ENCODE measurements at places on chromosomes 6 and 20.

GRCh38 chr20:14521016-14521415 is 183.6 kb upstream of the FLRT3 start:
- DNase-seq, result no peak

- DNase-seq, result peak; percentile 76
Measured at GRCh38 chr20:44810391-44811149, at the start of gene RIMS4. Gene RIMS4 (minus strand): TSS chr20:44810546. CDS start chr20:44810271, 275 bp downstream.

- no peak for DNase-seq
Measured at GRCh38 chr20:47985092-47985850, 200.0 kb upstream of the SULF2 start.

GRCh38 chr6:81818901-81819361 is 66.5 kb upstream of the TENT5A start:
- DNase-seq, result no peak

- DNase-seq, result no peak
Measured at GRCh38 chr6:4942673-4943009, 61.2 kb downstream of the RPP40 start.

DNA sequence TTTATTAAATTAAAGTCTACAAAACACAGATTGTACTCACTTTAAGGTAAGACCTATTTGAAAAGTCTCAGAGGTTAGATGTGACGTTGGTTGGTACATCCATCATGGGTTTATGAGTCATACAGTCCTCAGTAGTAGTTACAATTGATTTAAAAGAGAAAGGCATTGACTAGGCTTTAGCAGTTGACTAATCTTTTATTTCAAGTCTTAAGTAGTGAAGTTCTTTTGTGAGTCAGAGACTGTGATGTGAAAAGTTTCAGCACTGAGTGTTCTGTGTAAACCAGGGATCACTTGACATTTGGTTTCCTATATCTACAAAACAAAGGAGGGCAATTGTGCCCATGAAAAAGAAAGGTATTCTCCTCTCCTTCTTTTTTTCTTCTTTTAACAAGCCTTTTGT is 221.3 kb downstream of the GRIK2 start:
- no peak for DNase-seq

- DNase-seq, result no peak
Measured at GRCh38 chr20:42401613-42402012, 783.4 kb upstream of the CHD6 start.

- DNase-seq, result no peak
Measured at GRCh38 chr20:17647391-17648314, 34.4 kb downstream of the RRBP1 start.

GRCh38 chr6:132199343-132199742 is 201.9 kb downstream of the MOXD1 start:
- DNase-seq, result no peak

- no peak for DNase-seq
Measured at GRCh38 chr6:156791320-156791850, 14.2 kb downstream of the ARID1B start.

GRCh38 chr20:39025883-39026282 is 63.7 kb downstream of the DHX35 start:
- no peak for DNase-seq

DNA sequence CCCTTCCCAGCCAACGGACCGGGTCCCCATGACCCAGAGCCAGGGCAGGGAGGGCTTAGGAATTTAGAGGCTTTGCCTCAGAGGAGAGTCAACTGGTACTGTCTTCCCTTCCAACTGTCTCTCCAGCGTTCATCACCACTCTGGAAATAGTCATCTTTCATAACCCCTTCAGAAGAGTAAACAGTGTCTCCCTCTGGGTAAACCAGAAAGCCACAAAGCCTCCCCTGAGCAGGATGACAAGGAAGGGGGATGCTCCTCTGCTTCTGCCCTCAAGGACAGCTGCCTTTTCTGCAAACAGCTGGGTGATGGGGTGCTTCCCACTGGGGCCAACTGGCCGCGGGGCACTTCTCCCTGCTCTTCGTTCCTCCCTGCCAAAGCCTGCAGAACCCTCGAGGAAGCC is 90.1 kb downstream of the PSMG4 start:
- DNase-seq, result no peak

GRCh38 chr6:31525932-31526591 is 2.7 kb upstream of the MCCD1 start:
- DNase-seq, result no peak

- no peak for DNase-seq
Measured at GRCh38 chr20:24679448-24680047, 210.1 kb downstream of the SYNDIG1 start.

- no peak for DNase-seq
Measured at GRCh38 chr20:4635781-4636180, 85.9 kb upstream of the PRND start.

DNA sequence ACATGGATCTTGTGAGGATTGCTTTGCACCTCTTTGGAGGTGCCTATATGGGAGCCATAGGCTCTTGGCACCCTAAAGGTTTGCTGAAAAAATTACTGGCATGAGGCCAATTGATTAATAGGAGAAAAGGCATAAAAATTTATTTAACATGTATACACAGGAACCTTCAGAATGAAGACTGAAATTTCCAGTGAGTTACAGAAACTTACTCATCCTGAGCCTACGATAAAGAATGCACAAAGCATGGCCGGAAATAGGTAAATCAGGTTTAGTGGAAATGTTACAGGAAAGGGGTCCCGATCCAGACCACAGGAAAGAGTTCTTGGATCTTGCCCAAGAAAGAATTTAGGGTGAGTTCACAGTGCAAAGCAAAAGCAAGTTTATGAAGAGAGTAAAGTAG is 625.3 kb downstream of the MMUT start:
- DNase-seq, result no peak

GRCh38 chr6:159680104-159680503 is 12.9 kb downstream of the SOD2 start:
- DNase-seq, result no peak

DNA sequence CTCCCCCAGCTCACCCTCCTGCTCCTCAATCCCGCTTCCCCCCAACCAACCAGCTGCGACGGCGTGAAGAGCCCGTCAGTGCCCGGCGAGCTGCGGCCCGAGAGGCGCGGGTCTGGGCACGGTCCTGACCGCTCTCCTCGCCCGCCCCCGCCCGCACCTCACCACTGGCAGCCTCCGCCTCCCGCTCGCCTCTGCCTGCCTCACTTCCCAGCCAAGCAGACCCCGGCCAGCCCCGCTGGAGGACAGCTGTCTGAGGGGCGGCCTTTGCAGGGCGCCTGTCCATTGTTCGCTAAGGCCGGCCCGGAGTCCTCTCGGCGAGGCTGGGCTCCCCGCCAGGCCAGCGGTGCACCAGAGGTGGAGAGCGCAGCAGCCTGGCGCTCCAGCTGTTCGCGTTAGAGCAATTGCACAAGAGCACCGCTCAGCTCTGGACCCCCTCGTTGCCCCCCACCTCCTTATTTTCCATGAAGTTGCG is 1.3 kb downstream of the SOBP start:
- DNase-seq, result peak; percentile 73

DNA sequence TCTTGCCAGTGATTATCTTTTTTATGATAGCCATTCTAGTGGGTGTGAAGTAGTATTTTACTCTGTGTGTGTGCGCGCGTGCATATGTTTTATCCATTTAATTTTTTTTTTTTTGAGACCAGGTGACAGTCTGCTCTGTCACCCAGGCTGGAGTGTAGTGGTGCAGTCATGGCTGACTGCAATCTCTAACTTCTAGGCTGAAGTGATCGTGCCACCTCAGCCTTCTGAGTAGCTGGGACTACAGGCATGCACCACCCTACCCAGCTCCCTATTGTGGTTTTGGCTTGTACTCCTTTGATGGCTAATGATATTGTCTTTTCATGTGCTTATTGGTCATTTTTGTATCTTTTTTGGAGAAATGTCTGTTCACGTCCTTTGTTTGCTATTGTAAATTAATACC is 33.3 kb downstream of the ITCH start:
- DNase-seq, result no peak

GRCh38 chr6:151179321-151179720 is 60.4 kb upstream of the AKAP12 start:
- DNase-seq, result no peak
